ENCODE measurements at places on chromosomes 11 and 22. TPM values are rescaled to one million over a fixed set of nuclear protein-coding genes. Genes with fewer than 3 reads are reported as not detected.

- no peak overlapping the region for H3K4me3 ChIP-seq
- H3K27ac ChIP-seq = no peak overlapping the region
These were observed 47.5 kb downstream of the IGLL5 start for GRCh38 chr22:22935056-22935545.

- peaks cover 92% of the 10 kb centered on the region for H3K4me1 ChIP-seq
- H3K36me3 ChIP-seq = peaks cover 5% of the 10 kb centered on the region
- H3K27ac ChIP-seq = peak overlapping the region; percentile 9
These were observed 11.1 kb downstream of the MICAL2 start for GRCh38 chr11:12121517-12121916.

The GRAP2 gene
- 0.24 TPM for total RNA-seq

The MS4A12 gene
- not detected for total RNA-seq

DNA sequence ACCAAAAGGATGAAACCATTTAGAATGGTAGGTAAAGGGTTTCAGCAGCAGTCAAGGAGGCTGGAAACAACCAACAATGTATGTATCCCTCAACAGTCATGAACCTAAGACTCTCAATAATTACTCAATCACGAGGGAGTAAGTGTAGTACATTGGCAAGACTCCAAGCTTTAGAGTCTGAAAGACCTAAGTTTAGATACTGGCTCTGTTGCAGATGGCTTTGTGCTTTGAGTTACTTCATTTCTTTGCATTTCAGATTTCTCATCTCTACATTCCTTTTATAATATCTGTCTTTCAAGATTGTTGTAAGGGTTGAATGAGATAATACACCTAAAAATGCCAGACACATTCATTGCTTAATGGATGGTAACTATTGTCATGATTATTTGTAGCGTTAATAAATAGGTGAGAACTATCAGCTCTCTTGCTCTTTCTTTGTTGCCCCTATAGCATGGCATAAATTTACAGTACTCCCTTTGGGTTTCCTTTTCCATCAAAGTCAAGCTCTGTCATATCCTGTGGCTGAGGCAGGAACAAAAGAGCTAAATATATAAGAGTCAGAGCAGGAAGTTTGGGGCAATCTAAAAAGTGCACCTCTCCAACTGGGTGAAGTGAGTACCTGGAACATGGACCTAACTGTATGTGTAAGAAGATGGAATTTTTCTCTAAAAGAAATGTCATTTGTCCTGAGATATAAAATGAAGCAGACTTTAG is 228.2 kb upstream of the ZC3H12C start:
- no peak overlapping the region for H3K27ac ChIP-seq
- DNase-seq = no peak
- no peaks in the 10 kb centered on the region for H3K36me3 ChIP-seq
- no peak overlapping the region for H3K4me3 ChIP-seq

DNA sequence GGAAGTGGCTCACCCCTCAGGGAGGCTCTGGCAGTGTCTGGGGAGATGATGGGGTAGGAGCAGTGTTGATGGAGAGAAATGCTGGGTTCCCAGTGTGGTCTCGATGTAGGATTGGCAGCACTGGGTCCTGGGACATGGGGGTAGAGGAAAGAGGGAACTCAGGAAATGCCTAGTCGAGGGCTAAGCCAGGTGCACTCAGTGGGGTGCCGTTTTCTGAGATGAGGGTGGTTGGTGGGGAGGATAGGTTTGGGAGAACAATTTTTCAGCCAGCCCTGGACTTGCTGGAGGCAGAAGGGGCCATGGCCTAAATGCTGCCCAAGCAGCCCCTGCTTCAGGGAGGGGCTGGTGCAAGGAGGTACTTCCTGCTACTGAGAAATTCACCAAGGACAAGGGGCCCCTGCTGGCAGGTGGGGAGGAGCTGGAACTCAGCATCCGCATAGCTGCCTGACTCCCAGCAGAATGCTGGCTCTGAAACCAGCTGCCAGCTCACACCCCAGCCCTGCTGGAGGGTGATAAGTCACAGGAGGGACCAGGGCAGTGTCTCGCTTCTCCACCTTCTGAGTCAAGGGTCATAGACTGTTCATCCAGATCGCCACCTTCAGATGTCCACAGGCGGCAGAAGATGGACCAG is 6.0 kb downstream of the CCDC157 start:
- peaks cover 2% of the 10 kb centered on the region for H3K36me3 ChIP-seq
- no peak for DNase-seq
- peaks cover 3% of the 10 kb centered on the region for H3K4me1 ChIP-seq
- H3K27me3 ChIP-seq = no peaks in the 10 kb centered on the region
- no peak overlapping the region for H3K4me3 ChIP-seq

DNA sequence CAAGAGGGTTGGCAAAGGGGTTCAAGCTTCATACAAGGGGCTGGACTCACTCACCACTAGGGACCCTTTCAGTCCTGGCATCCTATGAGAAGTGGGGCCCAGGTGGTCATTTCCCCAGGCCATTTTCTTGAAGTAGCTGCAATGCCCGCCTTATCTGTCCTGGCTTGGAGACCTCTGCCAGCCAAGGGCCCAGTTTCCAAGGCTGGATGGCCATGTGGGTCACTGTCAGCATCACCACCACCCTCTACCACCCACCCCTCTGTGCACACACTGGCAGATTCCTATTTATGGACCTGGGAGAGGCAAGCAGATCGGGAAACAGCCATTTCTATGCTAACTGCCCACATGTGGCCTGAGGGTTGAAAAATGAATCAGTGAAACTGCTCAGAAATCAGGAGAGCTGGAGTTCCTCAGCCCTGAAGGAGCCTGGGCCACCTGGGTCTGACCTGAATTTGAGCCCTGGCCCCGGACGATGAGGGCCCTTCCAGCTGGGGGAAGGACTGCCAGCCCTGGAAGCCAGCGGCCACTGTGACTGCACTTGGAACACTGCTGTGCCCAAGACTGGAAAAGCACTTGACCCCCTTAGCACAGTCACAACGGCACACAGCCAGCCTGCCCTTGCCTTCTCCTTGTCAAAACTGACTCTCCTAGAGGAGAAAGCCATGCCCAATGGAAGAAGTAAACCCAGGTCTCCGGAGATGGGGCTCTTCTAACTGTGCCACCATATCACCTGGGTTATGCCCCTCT is 442.2 kb downstream of the BUD13 start:
- no peaks in the 10 kb centered on the region for H3K36me3 ChIP-seq
- H3K4me3 ChIP-seq = no peak overlapping the region
- no peak for DNase-seq
- H3K27me3 ChIP-seq = peaks cover 8% of the 10 kb centered on the region
- no peaks in the 10 kb centered on the region for H3K4me1 ChIP-seq

- no peaks in the 10 kb centered on the region for H3K27me3 ChIP-seq
- peak; percentile 30 for DNase-seq
- H3K4me1 ChIP-seq = peaks cover 14% of the 10 kb centered on the region
- H3K27ac ChIP-seq = no peak overlapping the region
These were observed 93.9 kb upstream of the PITPNB start for GRCh38 chr22:28012832-28013460.

DNA sequence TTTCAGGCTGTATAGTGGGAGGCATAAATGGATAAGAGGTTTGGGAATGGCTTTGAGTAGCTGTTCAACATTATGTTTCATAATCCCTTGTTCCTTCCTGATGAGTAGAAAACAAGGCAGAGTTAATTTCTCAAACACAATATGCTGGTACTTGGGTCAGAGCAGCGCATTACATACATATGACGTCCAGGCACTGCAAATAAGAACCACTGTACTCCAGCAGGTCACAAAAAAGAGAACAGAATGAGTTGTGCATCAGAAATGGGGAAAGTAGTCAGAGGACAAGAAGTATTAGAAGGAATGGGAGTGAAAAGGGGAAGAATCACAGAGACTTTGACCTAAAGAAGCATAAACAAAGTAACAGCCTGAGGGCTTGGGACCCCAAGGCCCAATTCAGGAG is 44.0 kb upstream of the RDX start:
- no peaks in the 10 kb centered on the region for H3K4me1 ChIP-seq
- H3K4me3 ChIP-seq = no peak overlapping the region
- DNase-seq = no peak
- no peak overlapping the region for H3K27ac ChIP-seq
- no peaks in the 10 kb centered on the region for H3K36me3 ChIP-seq
